Uterus (tissue), 4 donors: ENCODE measurements at places on chromosomes 4 and X. TPM values are rescaled to one million over a fixed set of nuclear protein-coding genes. Genes with fewer than 3 reads are reported as not detected.
A peak's percentile ranks its signal among the peaks of the same experiment; 100 is the strongest.

- DNase-seq = no peak
These were observed 24.7 kb downstream of the CYP2U1 start for GRCh38 chr4:107956011-107956410.

GRCh38 chr4:141711211-141711610 lies 74.8 kb downstream of the IL15 start:
- no peak for DNase-seq

- DNase-seq = no peak
These were observed 49.7 kb upstream of the PRKX start for GRCh38 chrX:3763111-3763510.

GRCh38 chr4:108483079-108483478 lies 137.3 kb upstream of the RPL34 start:
- DNase-seq = no peak

- no peak for DNase-seq
These were observed 6.2 kb downstream of the MSX1 start for GRCh38 chr4:4865705-4866123.

DNA sequence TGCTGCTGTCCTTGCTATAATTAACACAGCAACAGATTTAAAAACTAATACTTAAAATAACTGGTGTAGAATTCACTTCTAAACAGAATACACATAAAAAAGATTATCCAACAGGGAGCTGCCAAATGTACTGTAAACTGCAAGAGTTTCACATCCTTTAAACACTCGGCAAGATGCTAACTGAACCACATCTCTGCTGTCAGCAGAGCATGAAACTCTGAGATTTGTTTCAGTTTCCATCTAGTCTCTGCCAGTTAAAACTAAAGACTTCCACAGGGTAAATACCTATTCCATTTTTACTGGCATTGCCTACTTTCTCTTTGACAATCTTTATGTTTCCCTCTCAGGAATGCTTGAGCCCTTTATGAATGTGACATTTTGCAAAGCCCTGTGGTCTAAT lies 127.7 kb downstream of the SLC7A11 start:
- DNase-seq = no peak

DNA sequence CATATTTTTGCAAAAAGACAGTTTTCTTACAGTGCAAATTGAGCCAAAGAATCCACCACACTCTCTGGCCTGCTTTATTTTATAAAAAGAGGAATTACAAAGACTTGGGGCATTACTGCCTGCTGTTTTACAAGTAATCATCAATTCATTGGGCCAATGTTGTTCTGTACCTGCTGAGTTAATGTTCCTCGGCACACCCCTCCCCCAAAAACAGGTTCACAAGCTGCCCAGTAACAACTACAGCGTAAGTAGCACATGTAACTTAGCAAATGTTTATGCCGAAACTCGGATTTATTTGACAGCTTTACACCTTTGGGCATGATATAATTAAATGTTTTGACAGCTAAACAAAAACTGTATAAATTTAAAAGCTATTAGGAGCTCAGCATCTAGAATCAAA lies 214.6 kb upstream of the MAB21L2 start:
- no peak for DNase-seq

DNA sequence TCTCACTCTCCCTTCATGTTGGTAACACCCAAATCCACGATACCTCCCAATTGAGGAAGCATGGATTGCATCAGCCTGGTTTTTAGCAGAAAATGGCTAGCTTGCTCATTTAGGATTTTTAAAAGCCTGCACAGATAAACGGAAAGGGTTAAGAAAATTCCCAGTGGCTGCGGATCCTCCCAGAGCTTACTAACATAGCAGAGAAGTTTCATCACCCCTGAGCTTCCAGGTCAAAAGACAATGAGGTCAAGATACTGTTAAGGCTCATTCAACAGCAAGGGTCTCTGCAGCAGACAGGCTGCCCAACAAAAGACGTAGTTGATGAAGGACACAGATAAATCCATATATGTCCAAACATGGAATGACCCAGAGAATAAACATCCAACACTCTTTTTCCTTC lies 220.2 kb downstream of the ASMT start:
- DNase-seq = no peak

- DNase-seq = no peak
These were observed 20.3 kb downstream of the RNF4 start for GRCh38 chr4:2489081-2489805.

GRCh38 chrX:107721318-107721717 lies 54.3 kb downstream of the TSC22D3 start:
- DNase-seq = no peak

GRCh38 chr4:48913346-48913745 lies 6.8 kb upstream of the OCIAD2 start:
- DNase-seq = peak; percentile 72

GRCh38 chr4:91233164-91233563 lies 1070.6 kb upstream of the GRID2 start:
- DNase-seq = no peak

DNA sequence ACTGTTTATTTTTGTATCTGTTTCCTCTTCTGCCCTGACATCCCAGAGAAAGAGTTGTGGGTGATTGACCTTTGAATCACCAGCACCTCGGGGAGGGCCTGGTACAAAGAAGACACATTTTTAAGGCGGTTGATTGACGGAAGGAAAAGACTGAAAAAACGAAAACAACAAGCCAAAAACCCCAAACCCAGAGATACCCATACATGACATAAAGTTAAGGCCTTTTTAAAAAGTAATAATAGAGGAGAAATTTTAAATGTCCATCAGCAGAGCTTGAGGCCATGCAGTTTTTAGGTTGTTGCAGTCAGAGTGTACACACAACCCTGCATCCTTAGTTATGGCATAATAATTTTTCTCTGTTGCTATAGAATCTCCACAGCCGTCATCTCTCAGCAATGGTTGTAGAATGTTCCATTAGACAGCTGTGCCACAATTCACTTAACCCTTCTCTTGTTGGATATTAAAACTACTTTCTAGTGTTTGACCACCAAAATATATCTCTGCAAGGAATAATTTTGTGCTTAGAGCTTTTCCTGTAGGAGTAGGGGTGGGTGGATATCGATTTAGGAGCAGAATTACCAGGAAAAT lies 110.2 kb downstream of the GNL3L start:
- no peak for DNase-seq

- no peak for DNase-seq
These were observed 12.5 kb upstream of the RAB28 start for GRCh38 chr4:13496605-13497004.

- no peak for DNase-seq
These were observed 295.2 kb upstream of the IGFBP7 start for GRCh38 chr4:57405359-57405758.

GRCh38 chr4:128924951-128925350 lies 115.5 kb downstream of the JADE1 start:
- no peak for DNase-seq

DNA sequence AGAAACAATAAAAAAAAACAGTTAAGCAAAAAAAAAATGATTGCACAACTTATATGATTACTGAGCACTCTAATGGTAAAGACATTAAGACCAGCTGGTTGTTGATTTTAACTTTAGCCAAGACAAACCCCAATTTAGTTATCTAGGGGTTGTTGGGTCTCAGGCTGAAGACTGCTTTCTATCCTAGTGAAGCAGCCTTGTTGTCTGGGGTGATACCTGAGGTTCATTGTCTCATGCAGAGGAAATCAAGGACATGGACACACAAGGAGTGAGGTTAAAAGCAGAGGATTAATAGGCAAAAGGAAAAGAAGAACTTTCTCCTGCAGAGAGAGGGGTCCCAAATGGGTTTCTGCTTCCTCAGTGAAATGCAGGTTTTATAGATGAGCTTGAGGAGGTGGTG lies 40.0 kb upstream of the CYP2U1 start:
- no peak for DNase-seq

The TEX13B gene
- not detected for total RNA-seq

The ZAR1 gene
- not detected for total RNA-seq

The NOX1 gene
- not detected for total RNA-seq

The EXOC1L gene
- not detected for total RNA-seq

The NHSL2 gene
- 30.8 TPM for total RNA-seq

The HUWE1 gene
- total RNA-seq = 114 TPM

The NUDT10 gene
- 8.7 TPM for total RNA-seq
